ENCODE measurements at places on chromosomes 1 and 21. TPM values are rescaled to one million over a fixed set of nuclear protein-coding genes. Genes with fewer than 3 reads are reported as not detected.

The AGT gene
- total RNA-seq, result not detected

The FAM72D gene
- not detected for total RNA-seq

DNA sequence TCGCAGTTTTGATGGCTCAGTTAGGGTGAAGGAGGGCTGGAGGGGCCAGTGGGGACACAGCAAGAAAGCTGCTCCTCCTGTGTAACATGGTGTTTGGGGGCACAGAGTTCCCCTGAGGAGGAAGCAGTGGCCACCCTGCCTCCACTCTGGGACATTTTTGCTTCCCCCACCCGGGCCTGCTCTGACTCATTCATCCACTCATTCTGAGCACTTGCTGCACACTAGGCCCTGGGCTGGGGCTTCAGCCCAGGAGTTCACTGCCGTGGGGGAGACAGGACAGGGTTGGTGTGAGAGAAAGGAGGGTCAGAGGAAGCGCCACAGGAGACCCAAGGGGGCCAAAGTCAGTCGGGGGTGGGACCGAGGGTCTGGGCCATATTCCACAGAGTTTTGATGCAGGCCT lies 41.4 kb upstream of the ACOT11 start:
- H3K4me3 ChIP-seq, result no peak overlapping the region
- peaks cover 30% of the 10 kb centered on the region for H3K27me3 ChIP-seq
- no peak overlapping the region for H3K27ac ChIP-seq
- no peak for DNase-seq

GRCh38 chr1:233982827-233983518 lies 78.5 kb downstream of the SLC35F3 start:
- no peak for DNase-seq
- no peaks in the 10 kb centered on the region for H3K4me1 ChIP-seq
- peaks cover 29% of the 10 kb centered on the region for H3K27me3 ChIP-seq
- no peak overlapping the region for H3K4me3 ChIP-seq
- peaks cover 2% of the 10 kb centered on the region for H3K36me3 ChIP-seq

DNA sequence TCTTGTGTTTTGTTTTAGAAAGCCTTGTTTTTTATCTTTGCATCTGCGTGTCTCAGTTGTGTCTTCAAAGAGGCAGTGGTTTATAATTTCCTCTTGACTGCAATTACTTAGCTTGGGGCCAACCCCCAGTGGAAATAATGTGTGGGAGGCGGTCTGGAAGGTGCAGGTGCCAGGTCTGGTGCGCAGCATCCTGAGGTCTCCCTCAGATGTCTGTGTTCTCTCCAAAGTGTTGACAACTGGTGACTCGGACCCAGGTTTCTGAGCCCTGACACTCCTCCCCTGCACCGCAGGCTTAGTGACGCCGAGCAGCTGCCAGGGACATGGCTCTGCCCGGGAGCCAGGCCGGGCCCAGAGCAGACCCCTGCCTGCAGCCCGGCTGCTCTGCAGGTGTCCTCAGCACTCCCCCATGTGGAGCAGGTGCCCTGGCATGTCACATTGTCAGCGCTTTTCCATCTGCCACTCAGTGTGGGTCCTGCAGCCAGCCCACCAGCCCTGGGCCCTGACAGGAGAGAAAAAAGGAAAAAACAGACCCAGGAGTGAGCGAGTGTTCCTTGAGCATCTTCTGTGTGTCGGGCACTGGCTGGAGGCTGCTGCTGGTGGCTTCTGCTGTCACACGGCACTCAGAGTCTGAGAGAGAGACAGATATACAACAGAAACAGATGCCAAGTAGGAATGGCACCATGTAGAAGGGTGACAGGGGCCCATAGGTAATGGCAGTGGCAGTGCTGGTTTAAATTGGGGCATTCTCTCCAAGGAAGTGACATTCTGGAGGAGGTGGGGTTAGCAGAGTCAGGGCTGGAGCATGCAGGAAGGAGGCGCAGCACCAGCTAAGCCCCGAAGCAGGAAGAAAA lies 24.8 kb upstream of the SELENON start:
- peak; percentile 43 for DNase-seq
- no peaks in the 10 kb centered on the region for H3K27me3 ChIP-seq
- H3K36me3 ChIP-seq, result peaks cover 4% of the 10 kb centered on the region
- peak overlapping the region; percentile 95 for H3K4me3 ChIP-seq
- peaks cover 44% of the 10 kb centered on the region for H3K4me1 ChIP-seq

DNA sequence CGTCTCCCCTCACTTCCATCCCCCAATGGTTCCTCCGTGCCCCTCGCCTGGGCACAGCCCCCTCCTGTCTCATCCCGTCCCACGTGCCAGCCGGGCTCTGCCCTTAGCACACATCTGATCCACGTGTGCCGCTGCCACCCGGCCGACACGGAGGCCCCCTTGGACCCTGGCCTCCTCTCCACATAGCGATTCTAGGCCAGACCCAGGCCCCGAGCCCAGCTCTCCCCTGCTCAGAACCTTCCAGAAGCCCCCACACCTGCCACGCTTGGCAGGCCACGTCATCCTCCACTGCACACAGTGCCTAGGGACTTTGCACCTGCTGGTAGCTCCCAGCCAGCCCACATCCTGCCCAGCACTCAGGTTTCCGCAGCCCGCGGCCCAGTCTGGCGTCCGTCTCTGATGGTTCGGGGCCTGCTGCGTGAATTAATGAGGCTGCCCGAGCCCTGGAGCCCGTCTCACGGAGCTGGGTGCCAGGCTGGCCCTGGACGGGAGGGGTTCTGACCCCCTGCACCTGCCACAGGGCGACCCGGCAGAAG lies 20.1 kb downstream of the PLCH2 start:
- peaks cover 30% of the 10 kb centered on the region for H3K4me1 ChIP-seq
- H3K4me3 ChIP-seq, result peak overlapping the region; percentile 49
- H3K36me3 ChIP-seq, result no peaks in the 10 kb centered on the region
- peak overlapping the region; percentile 85 for H3K27ac ChIP-seq
